Tibial artery (tissue), 4 donors: ENCODE measurements at places on chromosomes 5 and 9.

DNA sequence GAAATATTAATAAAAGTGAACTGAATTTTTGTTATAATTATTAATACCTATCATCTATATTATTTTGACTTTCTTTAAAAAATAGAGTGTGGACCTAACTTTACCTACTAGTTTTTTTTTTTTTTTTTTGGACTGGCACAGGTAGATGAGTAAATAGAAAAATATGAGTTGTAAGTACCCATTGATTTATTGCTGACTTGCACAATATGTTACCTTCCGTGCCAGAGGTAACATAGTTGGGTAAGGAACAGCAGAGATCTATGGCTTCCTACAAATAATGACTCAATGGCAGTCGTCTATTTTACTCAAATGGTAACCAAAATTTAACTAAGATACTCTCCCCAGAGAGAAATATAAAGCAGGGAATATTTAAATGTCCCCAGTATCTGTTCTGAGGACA lies 1212.8 kb downstream of the PTPRD start:
- no peaks in the 10 kb centered on the region for H3K36me3 ChIP-seq
- no peaks in the 10 kb centered on the region for H3K27me3 ChIP-seq
- no peaks in the 10 kb centered on the region for H3K4me1 ChIP-seq
- no peak for DNase-seq
- no peak overlapping the region for H3K4me3 ChIP-seq
- no peak overlapping the region for H3K27ac ChIP-seq

GRCh38 chr9:128921881-128922763 lies 1.3 kb downstream of the PHYHD1 start:
- H3K27ac ChIP-seq, result peak overlapping the region; percentile 95
- H3K27me3 ChIP-seq, result no peaks in the 10 kb centered on the region
- peak; percentile 38 for DNase-seq
- H3K4me3 ChIP-seq, result peak overlapping the region; percentile 52
- H3K4me1 ChIP-seq, result peaks cover 53% of the 10 kb centered on the region
- H3K36me3 ChIP-seq, result peaks cover 18% of the 10 kb centered on the region

GRCh38 chr9:90107726-90108655 lies 503.2 kb downstream of the GADD45G start:
- no peak for DNase-seq

DNA sequence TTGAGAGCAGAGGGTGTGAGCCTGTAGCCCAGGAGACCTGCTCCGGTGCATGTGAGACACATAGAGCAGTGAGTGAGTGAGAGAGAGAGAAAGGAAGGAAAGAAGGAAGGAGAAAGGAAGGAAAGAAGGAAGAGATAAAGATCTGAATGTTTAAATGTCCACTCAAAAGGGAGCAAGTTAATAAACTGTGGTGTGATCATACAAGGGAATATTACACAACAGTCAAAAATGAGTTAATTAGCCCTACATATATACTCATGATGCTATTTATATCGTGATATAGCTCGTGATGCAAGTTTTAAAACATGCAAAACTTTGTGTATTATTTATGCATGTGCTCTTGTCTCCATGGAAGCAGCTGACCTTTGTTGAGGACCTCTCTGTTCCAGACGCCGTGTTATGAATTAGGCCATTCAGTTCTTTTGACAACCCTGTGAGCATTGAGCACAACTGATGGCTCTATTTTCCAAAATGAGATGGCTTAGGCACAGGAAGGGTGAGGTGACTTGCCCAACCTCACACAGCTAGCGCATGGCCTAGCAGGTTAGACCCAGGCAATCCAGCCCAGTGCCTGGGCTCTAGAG lies 70.6 kb downstream of the HMCN2 start:
- no peaks in the 10 kb centered on the region for H3K27me3 ChIP-seq
- no peaks in the 10 kb centered on the region for H3K4me1 ChIP-seq
- no peak for DNase-seq
- no peak overlapping the region for H3K27ac ChIP-seq

DNA sequence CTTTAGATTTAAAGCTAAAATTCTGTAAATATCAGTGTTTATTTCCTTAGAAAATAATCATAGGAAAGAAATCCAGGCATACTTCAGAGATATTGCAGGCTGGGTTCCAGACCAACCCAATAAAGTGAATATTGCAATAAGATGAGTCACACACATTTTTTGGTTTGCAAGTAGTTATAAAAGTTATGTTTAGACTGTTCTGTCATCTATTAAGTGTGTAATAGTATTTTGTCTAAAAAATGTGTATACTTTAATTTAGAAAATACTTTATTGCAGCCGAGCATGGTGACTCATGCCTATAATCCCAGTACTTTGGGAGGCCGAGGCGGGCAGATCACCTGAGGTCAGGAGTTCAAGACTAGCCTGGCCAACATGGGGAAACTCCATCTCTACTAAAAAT lies 6.9 kb upstream of the RIC1 start:
- peak overlapping the region; percentile 26 for H3K27ac ChIP-seq

DNA sequence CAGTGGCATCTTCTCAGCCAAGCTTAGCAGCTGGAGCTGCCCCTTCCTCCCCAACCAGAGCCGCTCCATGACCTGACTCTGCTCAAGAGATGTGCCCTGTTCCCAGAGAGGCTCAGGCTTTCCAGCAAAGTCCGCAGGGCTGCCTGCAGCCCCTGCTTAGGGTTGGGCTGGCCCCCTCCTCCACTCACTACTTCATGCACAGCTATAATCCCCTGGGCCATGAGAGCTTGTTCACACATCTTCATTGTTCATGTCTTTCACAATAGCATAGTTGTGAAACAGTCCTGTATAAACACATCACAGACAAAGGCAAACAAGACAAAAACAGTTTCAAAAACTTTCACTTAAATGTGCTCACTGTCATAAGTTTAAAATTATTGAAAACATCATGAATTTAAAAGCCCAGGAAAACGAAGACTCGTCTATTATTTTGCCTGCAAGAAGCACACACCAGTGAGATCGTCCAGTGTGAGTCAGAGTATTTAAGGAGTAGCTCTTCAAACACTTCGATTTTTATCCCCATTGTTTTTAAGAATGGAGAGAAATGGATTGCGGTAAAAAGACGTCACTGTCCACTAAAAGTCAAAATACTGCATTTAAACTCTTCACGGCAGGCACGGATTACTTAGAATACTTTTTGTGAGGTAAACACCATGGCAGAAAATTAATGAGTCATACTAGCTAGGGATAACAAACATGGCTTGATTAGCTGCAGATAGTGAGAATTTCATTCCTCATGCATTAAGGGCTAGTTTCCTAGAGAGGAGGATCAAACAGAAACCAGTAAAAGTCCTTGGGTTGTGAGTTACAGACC lies 40.7 kb upstream of the S1PR3 start:
- H3K36me3 ChIP-seq, result no peaks in the 10 kb centered on the region
- no peak overlapping the region for H3K27ac ChIP-seq
- H3K4me3 ChIP-seq, result no peak overlapping the region
- DNase-seq, result no peak
- no peaks in the 10 kb centered on the region for H3K27me3 ChIP-seq

GRCh38 chr5:174118823-174119467 lies 73.4 kb downstream of the NSG2 start:
- H3K4me1 ChIP-seq, result no peaks in the 10 kb centered on the region
- H3K27me3 ChIP-seq, result peaks cover 6% of the 10 kb centered on the region

DNA sequence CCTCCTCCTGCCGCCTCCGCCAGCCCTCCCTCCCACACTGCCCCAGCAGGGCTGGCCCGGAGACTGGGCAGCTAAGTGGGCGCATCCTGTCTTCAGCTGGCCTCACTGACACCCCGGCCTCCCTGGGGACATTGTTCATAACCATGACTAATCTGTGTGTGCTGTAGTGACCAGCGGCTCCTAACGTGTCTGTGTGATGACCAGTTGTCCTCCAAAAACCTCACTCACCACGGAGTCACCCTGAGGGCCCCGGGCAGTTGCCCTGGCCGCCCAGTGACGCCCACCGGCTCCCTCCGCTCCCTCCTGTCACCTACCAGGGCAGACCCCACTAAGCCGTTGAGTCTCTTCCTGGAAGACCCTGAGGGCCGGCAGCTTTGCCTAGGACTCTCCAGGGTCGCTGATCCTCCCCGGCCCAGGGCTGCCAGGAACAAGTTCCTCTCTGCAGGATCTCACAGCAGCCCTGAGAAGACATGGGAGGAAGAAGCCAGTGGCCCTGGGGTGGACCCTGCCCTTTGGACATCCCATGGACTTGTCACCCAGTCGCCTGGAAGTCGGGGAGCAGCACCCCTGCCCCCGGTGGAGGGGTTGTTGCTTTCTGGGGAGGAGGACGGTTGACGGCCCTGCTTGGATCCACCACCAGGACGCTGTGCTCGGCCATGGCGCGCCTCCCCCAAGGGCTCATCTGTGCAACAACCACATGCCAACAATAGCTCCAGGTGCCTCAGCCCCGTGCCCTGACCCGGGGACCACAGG lies 110.2 kb upstream of the LMX1B start:
- no peak overlapping the region for H3K27ac ChIP-seq
- H3K4me3 ChIP-seq, result no peak overlapping the region
- H3K4me1 ChIP-seq, result peaks cover 25% of the 10 kb centered on the region
- peaks cover 27% of the 10 kb centered on the region for H3K36me3 ChIP-seq
- H3K27me3 ChIP-seq, result no peaks in the 10 kb centered on the region
- DNase-seq, result no peak

DNA sequence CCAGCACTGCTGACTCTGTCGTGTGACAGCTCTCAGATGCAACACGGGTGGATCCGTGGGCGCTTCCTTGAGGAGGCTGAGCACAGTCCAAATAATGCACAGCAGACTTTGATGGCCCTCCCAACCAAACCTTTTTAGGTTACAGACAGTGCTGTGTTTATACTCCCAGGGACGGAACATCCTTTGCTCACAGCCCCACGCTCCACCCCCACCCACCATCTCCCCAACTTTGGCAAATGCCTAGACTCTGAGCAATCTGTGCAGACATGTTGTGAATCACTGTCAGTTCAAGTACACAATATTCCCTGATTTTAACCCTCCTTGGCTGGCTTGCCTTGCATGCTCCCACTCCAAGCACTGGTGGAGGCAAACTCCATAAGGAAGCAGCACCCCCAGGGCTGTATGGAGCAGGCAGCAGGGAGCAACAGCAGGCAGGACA lies 324.6 kb downstream of the MLLT3 start:
- H3K4me1 ChIP-seq, result no peaks in the 10 kb centered on the region
- no peak overlapping the region for H3K27ac ChIP-seq
- DNase-seq, result no peak

DNA sequence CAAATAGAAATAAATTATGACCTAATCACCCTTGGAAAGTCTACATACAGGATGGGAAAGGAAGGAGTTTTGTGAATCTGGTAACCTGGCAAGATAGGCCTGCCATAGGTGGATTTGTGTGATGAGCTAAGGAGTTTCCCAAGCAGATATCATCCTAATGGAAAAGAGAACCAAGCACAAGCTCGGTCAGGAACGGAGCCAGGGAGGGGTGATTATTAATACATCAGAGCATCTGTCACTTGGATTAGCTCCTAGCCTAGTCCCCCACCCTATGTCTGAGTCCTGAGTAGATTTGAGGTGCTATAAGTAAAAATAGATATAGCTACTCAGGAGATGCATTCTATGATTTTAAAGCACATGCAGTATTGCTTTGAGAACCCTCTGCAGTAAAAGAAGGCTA lies 57.3 kb upstream of the SMARCA2 start:
- H3K27me3 ChIP-seq, result no peaks in the 10 kb centered on the region
- H3K36me3 ChIP-seq, result no peaks in the 10 kb centered on the region
- H3K27ac ChIP-seq, result no peak overlapping the region
- no peak overlapping the region for H3K4me3 ChIP-seq
- no peaks in the 10 kb centered on the region for H3K4me1 ChIP-seq

GRCh38 chr5:138354387-138354786 lies 1.9 kb downstream of the KDM3B start:
- DNase-seq, result no peak
- H3K4me1 ChIP-seq, result peaks cover 67% of the 10 kb centered on the region
- no peaks in the 10 kb centered on the region for H3K27me3 ChIP-seq

DNA sequence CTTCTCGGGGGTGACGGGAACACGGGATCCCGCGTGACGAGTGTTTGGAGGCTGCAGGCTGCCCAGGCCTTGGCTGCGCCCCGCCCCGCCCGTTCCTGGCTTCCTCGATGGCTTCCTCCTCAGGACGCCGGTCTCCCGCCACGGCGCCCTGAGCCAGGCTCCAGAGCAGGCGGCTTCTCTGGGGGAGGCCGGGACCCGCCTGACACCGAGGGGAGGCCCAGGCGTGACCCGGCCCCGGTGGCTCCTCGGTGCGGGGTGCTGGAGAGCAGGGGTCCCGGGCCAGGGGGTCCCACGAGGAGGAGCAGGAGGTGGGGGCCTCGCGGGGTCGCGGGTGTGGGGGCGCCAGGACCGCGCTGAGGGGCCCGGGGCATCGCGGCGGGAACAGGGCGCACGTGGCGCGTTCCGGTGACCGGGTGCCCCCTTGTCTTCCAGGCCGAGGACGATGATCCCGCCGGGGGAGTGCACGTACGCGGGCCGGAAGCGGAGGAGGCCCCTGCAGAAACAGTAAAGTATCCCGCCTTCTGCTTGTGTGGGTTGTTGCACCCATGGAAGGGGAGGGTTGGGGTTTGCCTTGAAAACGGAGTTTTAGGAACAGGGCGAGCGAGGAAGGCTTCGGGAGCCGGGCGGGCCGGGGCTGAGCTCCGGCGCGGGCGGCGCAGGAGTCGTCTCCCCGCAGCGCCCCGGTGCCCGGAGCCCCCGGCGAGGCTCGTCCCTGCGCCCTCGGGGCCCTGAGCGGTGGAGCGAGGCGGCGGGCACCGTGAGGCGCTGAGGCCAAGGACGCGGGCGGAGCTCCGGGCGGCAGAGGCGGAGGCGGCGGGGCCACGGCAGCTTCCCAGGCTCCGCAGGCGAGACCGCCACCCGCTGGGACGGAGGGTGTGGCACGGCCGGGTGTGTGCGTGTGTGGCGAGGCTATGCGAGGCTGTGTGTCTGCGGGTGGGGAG lies 22.2 kb downstream of the AHRR start:
- H3K27me3 ChIP-seq, result no peaks in the 10 kb centered on the region
- H3K27ac ChIP-seq, result no peak overlapping the region
- H3K4me3 ChIP-seq, result peak overlapping the region; percentile 47
- no peaks in the 10 kb centered on the region for H3K36me3 ChIP-seq

GRCh38 chr5:123807177-123807945 lies 295.4 kb downstream of the CSNK1G3 start:
- H3K4me1 ChIP-seq, result no peaks in the 10 kb centered on the region
- H3K4me3 ChIP-seq, result no peak overlapping the region
- H3K27ac ChIP-seq, result no peak overlapping the region
- no peak for DNase-seq
- H3K36me3 ChIP-seq, result no peaks in the 10 kb centered on the region

GRCh38 chr9:125889476-125890419 lies 142.6 kb downstream of the PBX3 start:
- H3K27ac ChIP-seq, result no peak overlapping the region
- no peak for DNase-seq
- peak overlapping the region; percentile 45 for H3K4me3 ChIP-seq
- no peaks in the 10 kb centered on the region for H3K36me3 ChIP-seq

DNA sequence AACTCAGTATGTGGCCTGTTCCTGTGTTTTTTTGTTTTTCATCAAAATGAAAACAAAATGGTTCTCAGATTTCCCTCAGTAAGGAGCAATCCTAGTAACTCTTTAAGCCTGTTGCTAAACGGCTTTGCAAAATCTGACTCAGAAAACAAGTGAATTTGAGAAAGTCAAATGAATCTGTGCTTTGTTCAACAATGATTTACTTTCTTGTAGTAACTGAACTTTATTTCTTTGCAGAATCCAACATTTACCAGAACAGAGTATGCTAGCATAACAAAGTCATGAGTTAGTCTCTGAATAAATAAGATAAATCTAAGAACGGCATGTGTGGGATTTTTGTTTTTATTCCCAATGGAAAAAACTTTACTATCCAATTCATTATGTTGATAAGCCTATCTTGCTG lies 93.8 kb downstream of the OXCT1 start:
- no peak overlapping the region for H3K4me3 ChIP-seq
- H3K27me3 ChIP-seq, result no peaks in the 10 kb centered on the region
- H3K36me3 ChIP-seq, result no peaks in the 10 kb centered on the region
- peak overlapping the region; percentile 9 for H3K27ac ChIP-seq
